ENCODE measurements at places on chromosomes 6 and 20.
A peak's percentile ranks its signal among the peaks of the same experiment; 100 is the strongest.

DNA sequence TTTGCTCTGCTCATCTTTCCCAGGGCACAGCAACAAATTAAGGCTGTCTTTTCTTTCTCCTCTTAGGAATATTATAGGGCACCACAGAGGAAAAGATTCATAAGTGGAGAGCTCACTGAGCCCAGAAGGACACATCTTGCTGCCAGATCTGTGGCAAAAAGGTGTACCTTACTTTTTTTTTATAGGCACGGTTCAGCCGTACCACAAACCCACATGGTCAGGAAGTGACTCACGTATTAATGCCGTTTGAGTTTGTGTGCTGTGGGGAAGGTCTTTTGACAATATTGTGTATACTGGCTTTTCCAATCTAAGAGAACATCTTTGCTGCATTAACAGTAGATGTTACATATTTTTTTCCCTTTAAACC lies 28.4 kb downstream of the PAQR8 start:
- DNase-seq, result peak; percentile 52

DNA sequence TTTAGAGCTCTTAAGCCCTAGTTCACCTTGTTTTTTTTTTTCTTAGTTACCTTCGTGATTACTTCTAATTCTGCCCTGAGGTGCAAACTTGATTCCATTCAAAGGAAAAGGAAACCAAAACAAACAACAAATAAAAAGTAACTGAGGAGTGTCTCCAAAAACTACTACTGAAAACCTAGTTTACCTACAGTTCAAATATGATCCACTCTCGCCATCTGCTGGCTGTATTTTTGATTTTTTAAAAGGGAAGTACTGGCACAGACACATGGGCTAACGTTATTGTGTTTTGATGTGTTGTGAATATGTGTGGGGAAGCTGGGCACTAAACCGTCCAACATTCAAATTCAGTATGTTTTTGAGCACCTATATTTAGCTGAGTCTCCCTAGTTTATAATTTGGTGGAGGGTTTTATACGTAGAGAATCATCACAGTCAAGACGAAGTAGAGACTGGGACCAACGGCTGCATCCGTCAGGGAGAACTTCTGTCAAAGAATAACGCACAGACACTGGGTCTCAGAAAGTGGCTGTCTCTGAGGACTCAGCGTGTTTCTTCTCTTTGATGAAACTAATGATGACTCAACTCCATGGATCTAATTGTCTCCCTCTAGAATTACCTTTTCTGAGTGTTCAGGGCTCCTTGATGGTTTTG lies 373.5 kb upstream of the BTBD3 start:
- DNase-seq, result peak; percentile 49

DNA sequence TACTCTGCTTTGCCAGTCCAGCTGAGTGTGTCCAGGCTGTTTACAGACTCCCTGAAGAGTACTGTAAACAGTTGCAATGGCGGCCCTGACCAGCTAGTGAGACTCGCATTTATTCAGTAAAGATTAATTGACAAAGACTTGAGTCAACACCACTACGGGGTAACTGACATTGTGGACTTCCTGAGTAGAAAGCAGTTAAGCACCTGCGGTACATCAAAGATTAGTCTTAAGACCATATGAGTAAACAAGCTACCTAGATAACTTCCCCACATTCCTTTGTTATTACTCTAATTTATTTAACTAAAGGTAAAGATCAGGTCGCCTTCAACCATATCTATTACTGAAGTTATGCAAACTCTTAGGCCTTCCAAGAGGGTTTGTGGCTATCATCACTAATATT lies 12.6 kb downstream of the VPS52 start:
- DNase-seq, result no peak

DNA sequence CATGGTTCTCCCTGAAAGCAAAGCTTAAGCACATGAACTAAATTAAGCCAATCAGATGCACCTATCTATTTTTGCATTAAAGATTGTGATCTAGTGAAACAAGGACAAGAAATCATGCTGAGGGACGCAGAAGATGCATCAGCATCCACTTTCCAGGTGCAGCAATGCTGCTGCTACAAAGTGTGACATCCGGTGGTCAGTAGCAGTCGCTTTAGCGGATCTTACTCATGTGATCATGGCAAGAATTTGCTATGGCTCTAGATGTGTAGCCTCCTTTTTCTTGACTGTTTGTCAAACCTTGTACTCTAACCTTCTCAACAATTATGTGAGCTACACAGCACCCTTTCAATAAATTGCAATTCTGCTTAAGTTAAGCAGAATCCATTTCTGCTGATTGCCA lies 126.8 kb upstream of the SMLR1 start:
- no peak for DNase-seq

DNA sequence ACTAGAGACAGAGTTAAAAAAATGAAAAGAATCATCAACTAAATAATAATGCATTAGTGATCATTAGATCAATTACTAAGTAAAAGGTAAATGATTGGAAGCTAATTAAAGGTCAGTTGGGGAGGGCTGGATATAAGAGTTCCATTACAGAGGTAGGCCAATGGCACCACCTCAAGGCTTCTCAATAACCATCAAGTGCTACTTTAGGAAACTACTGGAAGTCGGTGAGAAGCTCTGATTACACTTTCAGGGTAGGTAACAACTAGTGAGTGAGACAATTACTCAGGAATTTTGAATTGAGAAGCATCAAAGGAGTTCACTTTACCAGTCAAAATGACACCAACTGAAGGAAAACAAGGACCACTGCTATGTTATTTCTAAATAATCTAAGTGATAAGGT lies 90.2 kb upstream of the HDAC2 start:
- no peak for DNase-seq

DNA sequence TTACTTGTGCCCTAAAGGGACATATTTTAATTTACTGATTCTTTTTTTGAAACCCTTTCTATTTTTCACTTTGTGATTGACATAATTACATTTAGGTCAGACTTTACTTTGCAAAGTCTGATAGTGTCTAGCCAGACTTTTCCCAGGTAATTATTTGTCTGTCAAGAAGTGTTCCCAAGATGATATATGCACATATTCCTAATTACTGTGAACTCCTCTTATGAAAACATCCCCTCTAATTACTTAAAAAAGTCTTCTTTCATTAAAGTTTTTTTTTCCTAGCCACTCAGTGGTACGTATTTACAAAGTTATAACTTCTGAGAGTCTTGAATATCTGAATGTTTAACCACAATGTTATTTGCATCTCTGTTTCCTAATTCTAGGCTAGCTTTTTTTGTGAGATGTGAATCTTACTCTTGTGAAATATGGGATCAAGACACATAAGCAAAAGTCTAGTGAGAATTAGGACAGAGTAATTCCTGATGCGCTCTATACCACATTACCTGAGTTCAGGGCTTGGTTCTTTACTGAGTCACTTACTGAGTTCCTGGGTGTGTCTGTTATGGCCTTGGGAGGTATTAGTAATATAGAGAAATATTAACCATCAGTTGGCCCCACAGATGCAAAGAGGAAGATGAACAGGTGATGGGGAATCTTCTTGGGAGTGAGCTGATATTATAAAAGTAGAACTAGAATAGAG lies 27.9 kb downstream of the FAM83B start:
- no peak for DNase-seq

DNA sequence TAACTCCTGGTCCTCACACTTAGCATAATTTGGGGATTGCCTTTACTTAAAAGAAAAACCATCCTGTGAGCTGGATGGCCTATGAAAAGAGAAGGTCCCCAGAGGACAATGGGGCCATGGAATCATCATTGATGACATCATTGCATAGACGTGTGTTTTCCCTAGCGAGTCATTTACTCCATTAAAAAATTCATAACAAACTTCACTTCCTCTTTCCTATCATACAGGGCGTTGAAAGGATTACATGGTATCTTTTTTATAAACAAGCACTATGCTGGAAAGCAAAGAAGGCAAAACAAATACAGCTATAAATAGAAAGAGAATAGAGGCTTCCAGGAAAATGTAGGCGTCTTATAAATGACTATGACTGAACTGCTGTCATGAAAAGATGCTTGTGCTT lies 11.3 kb upstream of the COL12A1 start:
- no peak for DNase-seq

GRCh38 chr20:37337208-37337991 lies 8.5 kb upstream of the SRC start:
- DNase-seq, result no peak

- DNase-seq, result no peak
These were observed 1.1 kb upstream of the VARS2 start for GRCh38 chr6:30912746-30913520.

GRCh38 chr6:146281651-146282362 lies 252.9 kb downstream of the GRM1 start:
- no peak for DNase-seq

GRCh38 chr20:57732226-57732625 lies 22.4 kb upstream of the PMEPA1 start:
- DNase-seq, result no peak

DNA sequence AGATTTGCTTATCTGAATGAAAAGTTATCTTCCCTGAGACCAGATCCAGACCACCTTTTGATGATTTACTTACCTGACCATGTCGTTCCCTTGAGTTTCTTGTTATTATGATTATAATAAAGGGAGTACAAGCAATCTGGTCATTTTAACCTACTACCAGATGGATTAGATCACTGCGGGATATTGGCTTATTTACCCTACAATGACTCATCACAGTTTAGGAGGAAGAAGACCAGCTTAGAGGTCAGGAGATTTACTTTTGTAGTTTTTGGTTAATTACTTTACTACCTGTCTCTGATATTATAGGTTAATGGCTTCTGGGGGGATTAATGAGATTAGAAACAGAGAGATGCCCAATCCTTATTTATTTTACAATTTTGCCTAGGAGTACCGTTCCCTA lies 10.7 kb downstream of the PKIB start:
- no peak for DNase-seq

DNA sequence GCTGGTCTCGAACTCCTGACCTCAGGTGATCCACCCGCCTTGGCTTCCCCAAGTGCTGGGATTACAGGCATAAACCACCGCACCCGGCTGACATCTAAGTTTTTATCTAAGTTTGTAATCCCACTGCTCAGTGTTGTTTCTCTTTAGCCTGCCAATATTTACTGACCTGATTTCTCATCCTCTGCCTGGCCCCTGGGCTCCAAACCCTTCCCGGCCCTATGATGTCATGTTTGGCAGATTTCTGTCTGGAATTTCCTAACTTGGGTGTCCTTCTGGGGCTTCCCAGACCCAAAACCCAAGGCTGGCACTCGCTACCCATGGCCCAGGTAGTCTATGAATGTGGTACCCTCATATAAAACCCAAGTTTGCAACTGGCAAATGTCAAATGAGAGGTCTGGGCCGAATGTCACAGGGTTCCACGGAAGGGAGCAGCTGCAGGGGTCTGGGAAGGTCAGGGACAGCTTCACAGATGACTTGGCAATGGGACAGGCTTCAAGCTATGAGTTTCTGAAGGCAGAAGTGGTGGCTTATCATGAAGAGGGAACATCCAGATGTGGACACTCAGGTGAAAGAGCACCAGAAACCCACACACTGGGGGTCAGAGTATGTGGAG lies 54.9 kb downstream of the TMEM170B start:
- no peak for DNase-seq

GRCh38 chr6:104126315-104127005 lies 733.3 kb downstream of the HACE1 start:
- no peak for DNase-seq

DNA sequence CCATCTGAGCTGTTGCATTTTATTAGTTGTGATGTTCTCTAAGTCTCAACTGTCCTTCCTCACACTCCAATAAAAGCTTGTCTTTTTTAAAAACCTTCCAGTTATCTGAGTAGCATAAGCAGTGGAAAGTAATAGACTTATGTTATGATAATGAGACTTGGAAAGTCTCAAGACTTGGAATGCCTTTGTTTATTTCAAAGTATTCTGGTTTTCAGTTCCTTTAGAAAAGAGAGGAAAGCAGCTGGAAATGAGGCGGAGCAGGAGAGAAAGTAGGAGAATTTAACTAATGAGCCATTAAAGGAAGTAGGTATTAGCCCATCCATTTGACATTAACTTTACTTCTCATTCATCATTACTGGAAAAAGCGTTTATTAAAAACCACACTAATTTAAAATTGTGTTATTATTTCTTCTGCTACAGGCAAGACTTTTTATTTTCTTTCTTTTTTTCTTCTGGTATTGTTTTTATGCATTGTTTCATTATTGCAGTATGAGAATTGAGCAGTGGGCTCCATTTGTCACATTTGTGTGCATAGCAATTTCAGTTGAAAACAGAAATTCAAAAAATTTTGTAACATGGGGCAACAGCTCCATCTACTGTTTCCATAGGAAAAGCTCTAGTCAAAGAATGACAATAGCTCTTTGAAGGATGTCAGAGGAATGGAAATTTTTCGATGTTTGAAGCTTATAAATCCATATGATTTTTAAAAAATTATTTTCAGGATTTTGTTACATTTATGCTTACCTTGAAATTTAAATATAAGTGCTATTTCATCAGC lies 194.8 kb downstream of the COL9A1 start:
- DNase-seq, result peak; percentile 37

- DNase-seq, result no peak
These were observed 4.9 kb upstream of the UBE2J1 start for GRCh38 chr6:89357390-89357789.

DNA sequence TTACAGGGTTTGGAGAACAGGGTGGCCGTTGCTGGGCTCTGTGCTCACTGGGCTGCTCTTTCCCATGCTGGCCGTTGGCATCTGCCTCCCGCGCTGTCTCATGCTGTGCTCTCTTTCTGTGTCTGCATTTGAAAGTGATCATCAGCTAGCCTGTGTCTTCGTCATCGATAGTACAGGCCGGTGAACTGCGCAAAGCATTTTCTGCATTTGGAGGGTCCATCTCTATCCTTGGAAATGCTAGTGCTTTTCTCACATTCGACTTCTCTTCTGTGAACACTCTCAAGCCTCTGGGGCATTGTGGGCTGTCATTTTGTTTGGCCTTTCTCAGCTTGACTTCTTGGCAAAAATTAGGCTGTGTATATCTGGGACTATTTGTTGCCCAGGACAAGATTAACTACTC lies 6.8 kb upstream of the SNHG17 start:
- no peak for DNase-seq

DNA sequence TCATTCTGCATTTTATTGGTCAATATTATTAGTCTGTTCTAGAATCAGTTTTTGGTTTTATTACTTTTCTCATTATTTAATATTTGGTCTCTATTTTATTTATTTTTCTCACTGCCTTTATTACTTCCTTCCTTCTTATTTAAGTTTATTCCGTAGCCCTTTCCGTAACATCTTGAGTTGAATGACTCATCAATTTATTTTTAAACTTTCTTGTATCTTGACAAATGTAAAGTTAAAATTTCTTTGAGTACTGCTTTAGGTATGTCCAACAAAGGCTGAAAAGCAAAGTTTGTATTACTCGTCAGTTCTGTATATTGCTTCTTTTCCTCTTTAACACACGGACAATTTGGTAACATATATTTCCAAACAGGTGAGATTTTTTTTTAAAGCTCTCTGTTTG lies 192.0 kb downstream of the CD109 start:
- no peak for DNase-seq
